ENCODE measurements at places on chromosomes 5 and 9.
A peak's percentile ranks its signal among the peaks of the same experiment; 100 is the strongest.

DNA sequence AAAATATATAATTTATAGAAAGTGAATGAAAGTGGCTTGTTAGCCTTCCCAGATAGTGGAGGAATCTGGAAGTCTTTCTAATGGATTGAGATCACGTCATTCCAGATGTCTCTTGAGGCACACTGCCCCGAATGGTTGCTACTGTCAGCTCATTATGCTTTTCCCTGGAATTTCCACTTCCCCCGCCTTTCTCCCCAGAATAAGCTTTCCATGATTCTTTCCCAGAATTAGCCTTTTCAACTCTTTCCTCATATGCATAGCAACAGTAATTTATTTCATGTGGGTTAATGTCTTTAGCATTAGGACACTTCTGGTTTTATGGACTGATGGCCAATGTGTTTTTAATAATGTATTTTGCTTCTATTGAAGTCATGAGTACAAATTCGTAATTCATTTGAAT lies 81.5 kb downstream of the PALM2AKAP2 start:
- DNase-seq = no peak

- no peak for DNase-seq
Measured at GRCh38 chr5:82820961-82821845, 256.0 kb downstream of the TMEM167A start.

DNA sequence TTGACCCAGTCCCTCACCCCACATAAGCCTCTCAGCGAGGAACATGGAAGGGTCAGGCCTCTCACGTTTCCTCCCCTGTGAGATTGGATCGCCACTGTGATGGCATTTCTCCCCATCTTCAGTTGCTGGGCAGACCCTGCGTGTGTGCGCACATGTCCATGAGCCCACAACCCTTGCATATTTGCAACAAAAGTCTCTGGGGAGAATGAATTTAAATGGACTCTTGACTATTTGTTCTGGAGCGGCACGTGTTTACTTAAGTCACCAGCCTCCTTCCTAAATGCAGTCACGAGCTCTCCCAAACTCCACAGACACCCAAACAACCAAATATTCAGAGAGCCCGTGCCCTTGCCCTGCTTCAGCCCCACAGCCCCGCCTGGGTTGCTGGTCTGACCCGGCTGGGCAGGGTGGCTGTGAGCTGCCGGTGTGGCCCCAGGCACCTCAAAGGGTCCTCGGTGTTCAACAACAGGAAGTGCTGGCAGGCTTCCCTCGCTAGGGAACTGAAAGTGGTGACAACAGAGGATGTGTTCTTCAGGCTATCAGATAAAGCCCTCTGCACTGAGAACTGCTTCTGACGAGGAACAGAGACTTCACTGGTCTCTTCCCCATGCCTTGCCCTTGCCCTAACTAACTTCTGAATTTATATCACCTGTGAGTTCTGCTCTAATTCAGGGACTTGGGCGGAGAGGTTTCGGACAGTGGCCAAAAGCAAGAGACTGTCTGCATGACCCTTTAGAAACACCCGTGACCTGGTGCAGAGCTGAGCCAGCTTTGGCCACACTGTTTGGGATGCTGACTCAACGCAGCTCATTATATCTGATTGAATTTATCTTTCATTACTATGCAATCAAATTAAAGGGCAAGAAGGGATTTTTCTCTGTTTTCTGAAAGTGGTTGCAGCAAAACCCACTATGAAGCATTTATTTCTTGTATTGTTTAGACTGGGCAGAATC lies 19.2 kb upstream of the CD180 start:
- peak; percentile 49 for DNase-seq

DNA sequence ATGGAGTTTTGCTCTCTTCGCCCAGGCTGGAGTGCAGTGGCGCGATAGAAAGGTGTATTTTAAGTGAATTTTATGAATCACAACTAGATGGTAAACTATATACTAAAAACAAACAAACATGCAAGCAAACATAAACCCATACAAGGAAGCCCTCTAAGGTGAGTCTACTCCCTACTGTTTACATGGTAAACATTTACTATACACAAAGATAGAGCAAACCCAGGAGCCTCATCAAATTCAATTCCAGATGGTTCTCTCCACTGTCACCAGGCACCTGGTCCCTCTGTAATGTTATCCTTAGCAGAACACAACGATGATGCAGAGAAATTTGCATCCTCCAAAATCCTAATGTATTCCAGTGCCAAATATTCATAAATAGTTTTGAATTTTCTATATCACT lies 17.9 kb downstream of the ANKH start:
- DNase-seq = no peak

DNA sequence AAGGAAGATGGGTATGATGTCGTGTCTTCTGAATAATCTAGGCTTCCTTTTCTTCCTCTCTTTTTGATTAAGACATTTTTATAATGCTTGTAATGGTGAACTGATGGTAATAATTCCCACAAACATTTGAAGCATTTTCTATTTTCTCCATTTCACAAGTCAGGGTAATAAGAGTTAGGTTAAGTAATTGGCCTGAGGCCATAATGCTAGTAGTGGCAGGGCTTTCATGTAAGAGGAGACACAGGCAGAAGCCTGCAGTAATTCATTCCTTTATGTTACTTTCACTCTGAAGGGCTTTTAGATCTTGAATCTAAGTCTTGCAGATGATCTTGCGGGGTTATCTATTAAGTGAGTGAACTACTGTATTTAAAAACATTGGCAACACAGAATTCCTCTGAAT lies 374.9 kb downstream of the MAT2B start:
- no peak for DNase-seq

DNA sequence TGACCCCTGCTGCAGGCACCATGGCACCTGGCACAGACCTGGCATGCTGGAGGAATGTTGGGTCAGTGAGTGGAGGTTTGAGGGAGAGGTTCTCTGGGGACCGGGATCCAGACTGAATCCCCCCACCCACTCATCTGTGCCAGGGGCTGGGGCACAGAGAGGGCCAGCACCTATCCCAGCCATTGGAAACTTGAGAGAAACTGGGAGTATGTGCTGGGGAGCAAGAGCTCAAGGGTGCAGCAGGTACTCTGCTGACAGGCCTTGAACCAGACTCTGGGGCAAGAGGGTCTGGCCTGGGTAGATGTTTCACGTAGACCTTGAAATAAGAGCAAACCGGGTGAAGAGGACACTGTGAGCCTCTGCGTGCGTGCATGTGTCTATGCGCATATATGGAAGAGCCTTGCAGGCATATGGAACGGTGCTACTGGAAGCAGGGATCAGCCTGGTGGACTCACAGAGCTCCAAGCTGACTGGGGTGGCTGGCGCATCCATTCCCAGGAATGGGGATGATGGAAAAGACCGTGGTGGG lies 8.8 kb downstream of the FGF18 start:
- no peak for DNase-seq

- DNase-seq = no peak
Measured at GRCh38 chr9:119986205-119986604, 593.8 kb downstream of the CDK5RAP2 start.

- no peak for DNase-seq
Measured at GRCh38 chr9:86166546-86166945, 67.2 kb upstream of the GOLM1 start.

- no peak for DNase-seq
Measured at GRCh38 chr9:134055981-134056461, 11.8 kb downstream of the BRD3 start.

- DNase-seq = no peak
Measured at GRCh38 chr5:16304846-16305245, 125.3 kb upstream of the MARCHF11 start.

- peak; percentile 7 for DNase-seq
Measured at GRCh38 chr5:103562453-103563157, at the start of gene NUDT12. NUDT12 (minus strand) TSS chr5:103562789; CDS start chr5:103560248, 2,541 bp downstream.

DNA sequence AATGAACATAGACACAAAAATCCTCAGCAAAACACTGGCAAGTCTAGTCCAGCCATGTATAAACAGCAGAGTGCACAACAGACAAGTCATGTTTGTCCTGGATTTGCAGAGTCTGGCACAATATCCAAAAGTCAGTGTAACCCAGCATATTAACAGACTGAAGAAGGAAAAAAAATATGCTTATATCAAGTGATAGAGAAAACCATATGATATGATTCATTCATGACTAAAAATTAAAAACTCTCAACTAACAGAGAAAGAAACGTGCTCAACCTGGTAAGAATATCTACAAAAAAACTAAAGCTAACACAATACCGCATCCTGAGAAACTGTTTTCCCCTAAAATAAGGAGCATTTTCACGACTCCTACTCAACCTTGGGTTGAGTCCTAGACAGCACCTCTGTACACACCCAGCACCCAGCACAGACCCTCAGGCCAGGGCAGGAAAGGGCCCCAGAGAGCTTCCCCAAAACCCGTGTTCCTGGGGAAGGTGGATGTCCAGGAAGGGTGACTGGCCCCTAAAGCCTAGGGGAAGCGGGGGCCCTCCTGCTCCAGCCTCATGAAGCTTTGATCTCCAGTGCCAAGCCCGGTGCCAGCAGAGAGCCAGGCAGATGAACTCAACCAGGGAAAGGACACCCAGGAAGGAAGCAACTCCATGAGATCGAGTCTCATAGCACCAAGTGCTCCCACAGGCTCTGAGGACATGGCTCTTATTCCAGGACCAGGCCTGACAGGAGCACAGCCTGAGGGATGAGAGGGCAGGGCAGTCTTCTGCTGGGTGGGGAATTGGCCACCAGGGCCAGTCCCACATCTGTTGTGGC lies 38.9 kb downstream of the ADAMTS2 start:
- DNase-seq = no peak

GRCh38 chr5:127311781-127312525 lies 21.4 kb downstream of the MEGF10 start:
- no peak for DNase-seq

GRCh38 chr9:136901516-136902258 lies 15.4 kb downstream of the TRAF2 start:
- peak; percentile 63 for DNase-seq

Measured in T follicular helper cell (primary cell).